ENCODE measurements at places on chromosomes 2 and 18. TPM values are rescaled to one million over a fixed set of nuclear protein-coding genes. Genes with fewer than 3 reads are reported as not detected.

IER3IP1 gene
- 2.7 TPM for total RNA-seq

DSG4 gene
- not detected for total RNA-seq

ANTXR1 gene
- 1.9 TPM for total RNA-seq

- H3K4me1 ChIP-seq, result no peaks in the 10 kb centered on the region
- peaks cover 14% of the 10 kb centered on the region for H3K36me3 ChIP-seq
- H3K4me3 ChIP-seq, result no peak overlapping the region
- no peak overlapping the region for H3K27ac ChIP-seq
- DNase-seq, result no peak
Measured at GRCh38 chr2:159192371-159192918, 94.1 kb downstream of the WDSUB1 start.

DNA sequence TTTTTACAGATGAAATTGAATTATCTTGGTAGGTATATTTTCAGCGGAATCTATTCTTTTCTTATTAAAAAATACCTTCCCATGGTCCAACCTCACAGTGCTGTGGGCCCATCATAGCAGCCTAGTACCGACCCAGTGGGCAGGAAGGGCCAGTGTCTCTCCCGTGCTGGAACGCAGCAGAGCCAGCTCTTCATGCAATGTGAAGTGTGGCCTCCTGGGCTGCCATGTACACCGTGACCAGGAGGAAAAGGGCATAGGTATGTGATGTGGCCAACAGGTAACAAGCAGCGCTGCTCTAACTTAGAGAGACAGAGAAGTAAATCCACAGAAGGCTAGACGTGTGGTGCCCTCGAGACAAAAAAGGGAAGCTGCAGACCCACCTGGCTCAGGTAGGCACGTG, 221.1 kb upstream of the SALL3 start:
- DNase-seq, result no peak
- no peak overlapping the region for H3K4me3 ChIP-seq
- H3K27ac ChIP-seq, result no peak overlapping the region
- no peaks in the 10 kb centered on the region for H3K27me3 ChIP-seq

DNA sequence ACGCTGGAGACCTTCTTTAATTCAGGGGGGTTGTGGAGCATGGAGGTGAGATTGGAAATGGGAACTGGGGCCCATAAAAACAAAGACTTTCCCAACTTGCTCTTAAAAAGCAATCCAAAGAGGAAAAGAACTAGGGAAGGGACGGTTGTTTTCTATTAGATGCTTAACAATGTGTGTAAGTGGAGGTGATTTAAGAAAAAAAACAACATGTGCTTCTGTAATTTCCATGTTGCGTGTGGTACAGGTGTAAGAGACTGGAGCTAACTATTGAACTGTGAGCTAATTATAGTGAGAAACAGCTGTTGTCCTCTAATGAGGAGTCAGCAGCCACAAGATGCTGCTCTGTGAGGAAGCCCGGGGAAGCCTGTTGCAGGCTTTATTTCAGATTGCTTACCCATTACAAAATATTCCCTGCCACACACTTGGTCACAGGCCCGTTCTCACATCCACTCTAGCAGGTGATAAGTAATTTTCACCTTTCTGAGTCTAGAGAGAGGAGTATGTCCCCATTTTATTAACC, 280.6 kb upstream of the PARD3B start:
- no peak for DNase-seq
- no peaks in the 10 kb centered on the region for H3K4me1 ChIP-seq
- H3K27me3 ChIP-seq, result no peaks in the 10 kb centered on the region
- no peaks in the 10 kb centered on the region for H3K36me3 ChIP-seq

DNA sequence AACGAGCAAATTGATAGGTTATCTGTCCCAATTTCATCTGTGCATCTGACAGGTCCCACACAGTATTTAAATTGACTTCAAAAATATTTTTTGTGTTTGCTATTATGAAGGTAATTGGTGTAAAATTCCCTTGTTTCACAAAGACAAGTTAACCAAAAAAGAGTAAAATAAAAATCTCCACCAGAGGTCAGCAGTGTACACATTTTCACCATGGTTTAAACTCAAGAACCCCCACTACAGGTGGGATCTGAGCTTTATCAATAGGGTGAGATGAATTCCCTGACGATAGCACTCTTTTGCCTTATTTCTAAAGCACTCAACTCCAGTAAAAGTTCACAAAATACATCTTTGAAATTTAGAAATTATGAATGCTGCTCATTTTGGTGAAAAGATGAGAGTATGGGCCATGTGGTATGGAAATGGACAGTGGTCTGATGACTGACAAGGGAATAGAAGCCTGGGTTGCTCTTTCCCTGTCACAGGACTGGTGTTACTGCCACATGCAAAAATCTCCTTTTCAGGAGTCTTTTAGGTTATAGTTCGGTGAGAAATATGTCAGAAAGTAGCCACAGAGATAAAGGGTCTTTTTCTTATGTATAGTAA, 68.0 kb downstream of the SERPINB8 start:
- H3K27me3 ChIP-seq, result no peaks in the 10 kb centered on the region
- no peak for DNase-seq
- H3K4me1 ChIP-seq, result no peaks in the 10 kb centered on the region

DNA sequence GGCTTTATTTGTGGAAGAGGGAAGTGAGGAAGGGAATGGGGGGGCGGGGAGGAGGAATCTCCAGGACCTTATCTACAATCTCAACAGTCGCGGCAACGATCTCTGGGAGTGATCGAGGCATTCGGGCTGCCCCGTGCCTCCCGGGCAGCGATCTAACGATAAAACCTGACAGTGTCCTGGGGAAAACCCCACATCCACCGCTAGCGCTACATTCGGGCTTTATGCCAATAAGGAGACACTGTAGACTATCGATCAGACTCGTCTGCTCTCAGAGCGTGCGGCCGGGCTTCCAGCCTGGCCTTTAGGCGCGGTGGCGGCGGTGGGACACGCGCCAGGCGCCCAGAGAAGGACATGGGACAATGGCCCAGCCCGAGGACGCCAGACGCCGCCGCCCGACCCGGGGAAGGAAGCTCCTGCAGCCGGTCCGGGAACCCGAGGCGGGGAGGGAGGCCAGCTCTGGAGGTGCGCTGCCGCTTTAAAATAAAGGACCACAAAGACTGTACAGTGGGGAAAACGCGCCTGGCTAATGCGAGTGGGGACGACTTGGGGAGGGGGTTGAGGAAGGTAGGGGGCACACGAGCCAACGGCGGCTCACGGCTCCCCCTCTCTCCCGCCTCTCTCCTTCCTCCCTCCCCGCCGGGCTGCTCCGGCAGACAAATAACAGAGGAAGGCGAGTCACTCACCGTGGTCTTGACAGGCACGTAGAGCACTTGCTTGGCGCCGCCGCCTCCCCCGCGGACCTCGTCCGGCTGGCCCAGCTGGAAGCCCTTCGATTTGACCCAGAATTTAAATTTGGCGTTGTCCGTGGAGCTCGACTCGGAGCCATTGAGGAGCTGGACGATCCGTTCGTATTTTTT, 2.2 kb downstream of the NOL4 start:
- H3K4me1 ChIP-seq, result peaks cover 9% of the 10 kb centered on the region
- H3K36me3 ChIP-seq, result no peaks in the 10 kb centered on the region
- no peaks in the 10 kb centered on the region for H3K27me3 ChIP-seq
- peak overlapping the region; percentile 11 for H3K4me3 ChIP-seq
- peak; percentile 81 for DNase-seq

DNA sequence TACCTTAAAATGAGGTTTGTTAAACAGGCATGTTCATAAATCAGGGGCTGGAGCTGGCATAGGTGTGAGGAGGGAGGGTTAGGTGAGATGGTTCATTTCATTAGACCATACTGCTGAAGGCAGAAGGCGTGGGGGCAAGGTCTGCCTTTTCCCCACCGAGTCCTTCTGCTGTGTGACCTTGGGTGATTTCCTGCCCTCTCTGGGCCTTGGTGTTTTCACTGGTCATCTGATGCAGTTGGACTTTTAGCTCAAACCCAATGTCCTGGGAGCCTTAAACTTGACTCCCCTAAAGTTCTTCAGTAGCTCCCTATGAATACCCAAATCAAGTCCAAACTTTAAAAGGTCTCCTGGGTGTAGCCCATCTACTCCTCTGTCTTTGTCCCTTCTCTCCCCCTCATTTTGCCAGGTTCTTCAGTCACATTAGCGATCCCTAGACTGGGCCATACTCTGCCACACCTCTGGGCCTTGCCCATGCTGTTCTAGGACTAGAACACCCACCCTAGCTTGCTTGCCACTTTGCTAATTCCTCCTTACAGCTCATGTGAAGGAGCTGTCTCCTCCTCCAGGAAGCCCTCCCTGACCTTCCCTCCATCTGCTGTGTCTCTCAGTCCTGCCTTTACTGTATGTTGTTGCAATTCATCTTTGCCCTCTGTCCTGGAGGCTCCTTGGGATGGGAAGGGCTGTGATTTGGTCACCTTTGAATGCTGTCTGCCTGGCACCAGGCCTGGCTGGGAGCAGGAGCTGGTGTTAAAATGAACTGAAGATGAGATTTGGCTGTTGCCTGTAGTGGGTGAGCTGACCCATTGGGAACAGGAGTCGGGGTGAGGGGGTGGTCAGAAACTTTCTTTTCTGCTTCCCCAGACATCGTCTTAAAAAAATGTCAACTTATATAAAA, 85.4 kb upstream of the HS6ST1 start:
- no peaks in the 10 kb centered on the region for H3K4me1 ChIP-seq
- H3K27ac ChIP-seq, result no peak overlapping the region
- H3K36me3 ChIP-seq, result no peaks in the 10 kb centered on the region
- H3K4me3 ChIP-seq, result no peak overlapping the region
- no peak for DNase-seq

- no peaks in the 10 kb centered on the region for H3K4me1 ChIP-seq
- DNase-seq, result no peak
- no peaks in the 10 kb centered on the region for H3K36me3 ChIP-seq
- no peaks in the 10 kb centered on the region for H3K27me3 ChIP-seq
Measured at GRCh38 chr2:9508931-9509330, 34.6 kb downstream of the IAH1 start.

- no peak overlapping the region for H3K4me3 ChIP-seq
- peak; percentile 74 for DNase-seq
- no peaks in the 10 kb centered on the region for H3K27me3 ChIP-seq
- no peaks in the 10 kb centered on the region for H3K36me3 ChIP-seq
Measured at GRCh38 chr2:121360566-121361300, 75.7 kb upstream of the TFCP2L1 start.

- peak overlapping the region; percentile 14 for H3K27ac ChIP-seq
- H3K36me3 ChIP-seq, result no peaks in the 10 kb centered on the region
- no peaks in the 10 kb centered on the region for H3K4me1 ChIP-seq
- H3K27me3 ChIP-seq, result no peaks in the 10 kb centered on the region
- no peak overlapping the region for H3K4me3 ChIP-seq
Measured at GRCh38 chr2:84832772-84833461, 48.0 kb downstream of the TRABD2A start.

DNA sequence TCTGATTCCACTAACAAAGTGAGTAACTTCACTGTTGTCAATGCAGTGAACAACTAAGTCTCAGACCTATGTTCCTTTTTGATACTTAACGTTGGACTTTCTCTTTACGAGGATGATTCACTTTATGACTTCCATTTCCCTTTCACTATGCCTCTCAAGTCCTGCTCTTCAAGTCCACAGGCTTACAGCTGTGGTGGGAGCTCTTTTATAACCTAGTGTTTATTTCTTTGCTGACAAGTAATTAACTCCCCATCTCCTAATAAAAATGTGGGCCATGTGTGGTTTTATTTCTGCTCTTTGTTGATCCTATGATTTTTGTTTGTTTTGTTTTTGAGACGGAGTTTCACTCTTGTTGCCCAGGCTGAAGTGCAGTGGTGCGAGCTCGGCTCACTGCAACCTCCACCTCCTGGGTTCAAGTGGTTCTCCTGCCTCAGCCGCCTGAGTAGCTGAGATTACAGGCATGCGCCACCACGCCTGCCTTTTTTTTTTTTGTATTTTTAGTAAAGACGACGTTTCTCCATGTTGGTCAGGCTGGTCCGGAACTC, 142.1 kb downstream of the USP34 start:
- H3K36me3 ChIP-seq, result peaks cover 14% of the 10 kb centered on the region
- H3K4me1 ChIP-seq, result no peaks in the 10 kb centered on the region
- no peaks in the 10 kb centered on the region for H3K27me3 ChIP-seq
- H3K4me3 ChIP-seq, result no peak overlapping the region
- DNase-seq, result no peak

GRCh38 chr2:230738391-230738811, 25.8 kb downstream of the CAB39 start:
- H3K27ac ChIP-seq, result peak overlapping the region; percentile 75
- peaks cover 34% of the 10 kb centered on the region for H3K4me1 ChIP-seq
- no peak overlapping the region for H3K4me3 ChIP-seq
- no peaks in the 10 kb centered on the region for H3K36me3 ChIP-seq
- DNase-seq, result no peak

DNA sequence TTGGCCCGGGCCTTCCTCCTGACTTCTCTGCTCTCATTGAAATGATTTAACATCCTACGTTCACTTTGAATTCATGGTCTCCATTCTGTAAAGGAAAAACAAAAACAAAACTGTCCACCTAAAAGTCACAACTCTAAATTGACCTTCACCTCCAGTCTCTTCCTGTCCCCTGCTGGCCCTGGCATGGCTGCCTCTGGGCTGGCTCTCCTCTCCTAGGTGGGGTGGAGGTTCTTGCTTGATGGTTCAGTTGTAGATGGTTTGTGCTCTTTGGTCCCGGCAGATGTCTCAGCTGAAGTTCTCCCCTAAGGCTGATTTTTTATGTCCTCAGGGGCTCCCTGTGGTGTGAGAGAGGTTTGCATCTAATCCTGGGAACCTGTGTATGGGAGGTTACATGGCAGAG, 121.1 kb downstream of the ACKR3 start:
- no peak overlapping the region for H3K4me3 ChIP-seq
- no peaks in the 10 kb centered on the region for H3K4me1 ChIP-seq
- no peak for DNase-seq
- no peaks in the 10 kb centered on the region for H3K27me3 ChIP-seq
